Stimulated activated naive B cell treated with anti-CD40 and anti-IgM and Interleukin-4, amounts not matched to agents 10 μg/mL and 1 μg/mL and 100 μg/mL, for 72 hours (primary cell): ENCODE measurements at places on chromosomes 13 and 19.

DNA sequence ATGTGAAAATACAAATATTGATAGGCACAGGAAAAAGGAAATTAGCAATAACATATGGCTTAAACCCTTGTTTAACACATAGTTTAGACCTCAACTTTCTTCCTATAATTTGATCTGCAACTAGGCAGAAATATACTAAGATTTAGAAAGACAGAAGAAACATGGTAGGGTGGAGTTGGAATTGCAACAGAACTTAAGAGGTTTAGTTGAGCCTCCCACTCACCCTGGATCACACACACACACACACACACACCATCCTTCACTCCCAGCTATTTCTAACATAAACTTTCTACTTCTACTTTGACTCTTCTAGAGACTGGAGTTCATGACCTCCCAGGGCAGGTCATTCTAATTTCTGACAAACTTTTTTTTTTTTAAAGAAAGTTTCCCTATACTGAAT lies 47.4 kb downstream of the FLT3 start:
- DNase-seq, result no peak

DNA sequence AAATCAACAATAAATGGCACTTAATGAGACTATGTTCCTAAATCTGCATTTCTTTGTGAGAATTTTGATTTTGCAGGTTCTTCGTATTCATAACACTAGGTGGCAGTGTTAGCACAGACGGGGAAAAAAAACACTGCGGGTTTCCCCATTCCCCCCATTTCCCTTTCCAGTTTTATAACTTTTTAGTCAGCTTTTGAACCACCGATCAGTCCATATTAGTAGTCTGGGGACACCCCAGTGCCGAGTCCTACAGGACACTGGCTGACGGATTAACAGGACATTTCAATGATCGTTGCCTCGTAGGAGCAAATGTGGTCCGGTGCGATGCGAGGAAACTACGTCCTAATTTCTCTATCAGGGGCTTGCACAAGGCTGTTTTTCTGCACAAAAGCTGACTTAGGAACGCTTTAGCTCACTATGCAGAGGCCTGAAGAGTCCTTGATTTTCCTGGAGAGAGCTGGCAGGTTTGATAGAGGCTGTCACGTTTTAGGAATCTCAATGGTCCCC lies 234.3 kb downstream of the LMO7 start:
- DNase-seq, result peak; percentile 1

DNA sequence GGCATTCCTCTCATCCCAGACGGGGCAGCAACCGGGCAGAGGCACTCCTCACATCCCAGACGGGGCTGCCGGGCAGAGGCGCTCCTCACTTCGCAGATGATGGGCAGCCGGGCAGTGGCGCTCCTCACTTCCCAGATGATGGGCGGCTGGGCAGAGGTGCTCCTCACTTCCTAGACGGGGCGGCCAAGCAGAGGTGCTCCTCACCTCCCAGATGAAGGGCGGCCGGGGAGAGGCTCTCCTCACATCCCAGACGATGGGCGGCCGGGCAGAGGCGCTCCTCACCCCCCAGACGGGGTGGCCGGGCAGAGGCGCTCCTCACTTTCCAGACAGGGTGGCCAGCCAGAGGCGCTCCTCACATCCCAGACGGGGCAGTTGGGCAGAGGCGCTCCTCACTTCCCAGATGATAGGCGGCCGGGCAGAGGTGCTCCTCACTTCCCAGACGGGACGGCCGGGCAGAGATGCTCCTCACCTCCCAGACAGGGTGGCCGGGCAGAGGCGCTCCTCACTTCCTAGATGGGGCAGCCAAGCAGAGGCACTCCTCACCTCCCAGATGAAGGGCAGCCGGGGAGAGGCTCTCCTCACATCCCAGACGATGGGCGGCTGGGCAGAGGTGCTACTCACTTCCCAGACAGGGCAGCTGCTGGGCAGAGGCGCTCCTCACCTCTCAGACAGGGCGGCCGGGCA lies 68.9 kb downstream of the ZNF708 start:
- DNase-seq, result no peak

GRCh38 chr13:48961379-48961778 lies 14.3 kb upstream of the FNDC3A start:
- no peak for DNase-seq

GRCh38 chr13:110554227-110554836 lies 7.2 kb downstream of the RAB20 start:
- no peak for DNase-seq

GRCh38 chr19:19538061-19538784 lies at the start of gene CILP2:
Gene CILP2 (plus strand): TSS chr19:19538265. CDS start chr19:19538350, 85 bp downstream.
- no peak for DNase-seq

- DNase-seq, result no peak
These were observed 145.1 kb upstream of the ZNF536 start for GRCh38 chr19:30227012-30227621.

- DNase-seq, result peak; percentile 59
These were observed 9.7 kb upstream of the ILF3 start for GRCh38 chr19:10644260-10645007.

DNA sequence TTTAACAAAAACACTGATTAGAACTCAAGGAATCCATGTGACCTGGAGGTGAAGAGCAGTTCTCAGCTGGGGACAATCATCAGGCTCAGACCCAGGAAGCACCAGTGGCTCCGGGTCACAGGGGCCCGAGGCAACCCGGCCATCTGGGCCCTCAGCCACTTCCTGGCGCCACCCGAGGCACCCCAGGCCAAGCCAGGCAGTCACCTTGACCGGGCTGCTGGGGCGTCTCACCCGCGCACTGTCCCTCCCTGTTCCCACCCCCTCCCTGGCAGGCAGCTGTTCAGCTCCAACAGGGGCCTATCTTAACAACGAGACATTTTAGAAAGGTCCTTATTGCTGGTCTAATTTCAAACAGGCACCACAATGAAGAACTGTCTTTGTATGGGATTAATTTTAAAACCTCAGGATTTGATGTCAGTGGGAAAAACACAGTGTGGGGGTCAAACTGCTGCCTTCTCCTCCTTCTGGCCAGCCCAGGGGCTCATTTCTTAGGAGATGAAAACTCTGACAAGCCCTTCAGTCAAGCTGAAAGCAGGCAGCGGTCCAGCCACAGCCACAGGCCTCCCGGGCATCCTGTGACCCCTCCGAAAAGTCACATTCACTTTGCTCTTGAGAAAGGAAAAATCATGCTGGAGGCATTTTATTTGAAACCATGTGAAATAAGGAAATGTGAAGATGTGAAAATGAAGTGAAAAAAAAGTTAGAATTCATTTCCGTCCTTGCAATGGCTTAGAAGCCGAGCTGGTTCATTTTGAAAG lies 83.3 kb downstream of the KCTD15 start:
- DNase-seq, result no peak

DNA sequence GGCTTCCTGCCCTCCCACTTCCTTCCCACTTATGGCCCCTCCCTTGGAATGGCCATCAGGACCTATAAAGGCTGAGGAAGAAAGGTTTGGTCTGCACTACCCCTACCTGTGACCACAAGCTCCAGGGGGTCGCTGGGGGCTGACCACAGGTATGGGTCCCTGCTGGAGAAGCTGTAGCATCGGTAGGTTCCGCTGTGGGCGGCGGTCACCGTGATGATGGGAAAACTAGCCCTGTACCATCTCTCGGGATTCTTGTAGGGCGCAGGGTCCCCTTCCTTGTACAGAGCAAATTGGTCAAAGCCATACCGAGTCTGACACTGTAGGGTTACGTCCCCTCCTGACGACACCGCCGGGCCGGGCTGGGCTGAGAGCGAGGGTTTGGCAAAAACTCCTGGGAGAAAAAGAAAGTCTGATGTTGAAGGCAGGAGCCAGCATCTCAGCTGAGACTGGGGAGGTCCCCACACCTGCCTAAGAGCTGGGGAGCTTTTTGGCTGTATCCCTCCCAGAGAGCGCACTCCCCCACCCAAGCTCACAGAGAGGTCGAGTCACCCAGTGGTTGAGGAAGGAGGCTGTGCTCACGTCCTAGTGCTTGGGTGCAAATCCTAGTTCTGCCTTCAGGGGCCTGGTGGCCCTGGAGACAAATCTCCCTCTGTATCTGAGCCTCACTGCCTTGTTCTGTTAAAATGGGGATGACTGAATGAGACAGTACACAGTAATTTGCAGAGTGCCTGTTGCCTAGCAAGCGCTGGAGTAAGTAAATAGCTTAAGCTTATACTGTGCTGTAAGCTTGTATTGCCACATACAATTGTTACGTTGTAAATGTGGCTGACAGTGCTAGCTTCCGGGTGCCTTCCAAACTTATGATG lies 10.4 kb downstream of the GP6 start:
- DNase-seq, result no peak
